Natural killer cell (primary cell): ENCODE measurements at places on chromosomes 5 and 9.

- peak; percentile 82 for DNase-seq
These were observed 786 bp upstream of the NTNG2 start for GRCh38 chr9:132160802-132161742.

- DNase-seq: no peak
These were observed 170.7 kb downstream of the TSSK1B start for GRCh38 chr5:113264046-113264445.

GRCh38 chr5:89064736-89065135, 181.8 kb upstream of the MEF2C start:
- no peak for DNase-seq

DNA sequence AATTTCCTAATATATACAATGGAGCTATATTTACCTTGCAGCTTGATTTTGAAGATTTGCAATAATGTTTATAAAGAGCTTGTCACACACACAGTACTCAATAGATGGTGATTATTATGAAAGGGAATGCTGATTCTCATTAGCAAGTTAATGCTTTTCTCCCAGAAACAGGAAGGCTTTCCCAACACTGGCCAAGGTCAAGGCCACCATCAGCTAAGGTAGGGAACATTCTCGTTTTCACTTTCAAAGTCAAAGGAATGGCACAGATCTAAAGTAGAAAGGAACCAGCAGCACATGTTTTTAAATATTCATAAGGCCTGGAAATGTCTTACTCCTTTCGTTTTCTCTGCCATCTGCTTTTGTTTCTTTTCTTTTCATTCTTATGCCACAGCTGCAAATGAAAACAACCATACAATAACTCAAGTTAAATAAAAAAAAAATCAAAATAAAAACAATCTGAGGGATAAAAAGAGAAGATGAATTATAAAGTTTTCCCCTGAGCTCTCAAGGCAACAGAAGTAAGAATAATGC, 266.8 kb downstream of the CRB2 start:
- DNase-seq: no peak

- DNase-seq: no peak
These were observed 74.7 kb upstream of the IFNE start for GRCh38 chr9:21556581-21557427.

DNA sequence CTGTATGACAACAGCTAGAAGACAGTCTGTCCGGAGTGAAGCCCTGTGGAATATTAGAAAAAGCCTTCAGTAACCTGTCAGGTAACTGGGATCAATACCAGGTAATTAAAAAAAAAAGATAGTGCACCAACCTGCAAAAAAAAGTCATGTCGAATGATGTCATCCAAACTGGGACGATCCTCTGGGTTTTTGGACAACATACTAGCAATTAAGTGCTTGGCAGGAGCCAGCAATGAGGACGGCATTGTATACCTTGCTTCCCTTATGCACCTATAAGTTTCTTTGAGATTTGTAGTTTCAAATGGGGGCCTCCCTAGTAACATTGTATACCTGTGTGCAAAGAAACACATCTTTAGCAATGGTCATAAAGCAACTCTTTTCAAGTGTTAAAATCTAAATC, 2.8 kb downstream of the PLK2 start:
- no peak for DNase-seq

DNA sequence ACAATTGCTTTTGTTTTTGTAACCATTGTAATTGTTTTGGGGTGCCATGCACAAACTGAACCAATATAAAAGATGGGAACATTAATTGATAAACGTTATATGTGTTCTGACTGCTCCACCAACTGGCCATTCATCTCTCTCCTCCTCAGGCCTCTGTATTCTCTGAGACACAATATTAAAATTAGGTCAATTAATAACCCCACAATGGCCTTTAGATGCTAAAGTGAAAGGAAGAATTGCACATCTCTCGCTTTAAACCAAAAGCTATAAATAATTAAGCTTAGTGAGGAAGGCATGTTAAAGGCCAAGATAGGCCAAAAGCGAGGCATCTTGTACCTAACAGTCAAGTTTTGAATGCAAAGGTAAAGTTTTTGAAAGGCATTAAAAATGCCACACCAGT, 448.4 kb upstream of the ITGA1 start:
- DNase-seq: no peak

- no peak for DNase-seq
These were observed 57.5 kb downstream of the ADAMTS12 start for GRCh38 chr5:33834334-33834733.

- no peak for DNase-seq
These were observed 230.1 kb downstream of the PAX5 start for GRCh38 chr9:36803961-36804360.

DNA sequence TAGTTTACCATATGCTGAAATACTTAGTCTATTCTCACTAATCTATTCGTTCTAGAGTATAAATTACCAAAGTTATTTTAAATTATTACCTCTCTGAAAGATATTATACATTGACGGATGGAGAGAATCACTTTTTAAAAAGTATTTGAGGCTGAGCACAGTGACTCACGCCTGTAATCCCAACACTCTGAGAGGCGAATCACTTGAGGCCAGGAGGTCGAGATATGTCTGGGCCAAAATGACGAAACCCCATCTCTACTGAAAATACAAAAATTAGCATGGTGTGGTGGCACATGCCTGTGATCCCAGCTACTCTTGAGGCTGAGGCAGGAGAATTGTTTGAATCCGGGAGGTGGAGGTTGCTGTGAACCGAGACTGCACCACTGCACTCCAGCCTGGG, 64.0 kb upstream of the SPATA31C2 start:
- DNase-seq: no peak

GRCh38 chr5:138645778-138646575, 70.8 kb upstream of the HSPA9 start:
- DNase-seq: no peak

- no peak for DNase-seq
These were observed 383.7 kb downstream of the TLE1 start for GRCh38 chr9:81305561-81306182.

- no peak for DNase-seq
These were observed 159.2 kb downstream of the ZDHHC21 start for GRCh38 chr9:14533867-14534640.

GRCh38 chr9:69556707-69557106, 115.5 kb downstream of the APBA1 start:
- DNase-seq: no peak

DNA sequence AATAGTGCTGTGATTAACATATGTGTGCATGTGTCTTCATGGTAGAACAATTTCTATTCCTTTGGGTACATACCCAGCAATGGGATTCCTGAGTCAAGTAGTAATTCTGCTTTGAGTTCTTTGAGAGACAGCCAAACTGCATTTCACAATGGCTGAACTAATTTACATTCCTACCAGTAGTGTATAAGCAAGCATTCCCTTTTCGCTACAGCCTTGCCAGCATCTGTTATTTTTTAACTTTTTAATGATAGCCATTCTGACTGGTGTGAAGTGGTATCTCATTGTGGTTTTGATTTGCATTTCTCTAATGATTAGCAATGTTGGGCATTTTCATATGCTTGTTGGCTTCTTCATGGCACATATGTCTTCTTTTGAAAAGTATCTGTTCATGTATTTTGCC, 308.5 kb downstream of the ARRDC3 start:
- DNase-seq: no peak

- DNase-seq: no peak
These were observed 133.6 kb downstream of the PTPRD start for GRCh38 chr9:10479172-10479571.

GRCh38 chr5:52709167-52709925, 78.4 kb upstream of the ITGA1 start:
- no peak for DNase-seq
